ENCODE measurements at places on chromosomes 2 and 18.

- DNase-seq, result no peak
Observed at GRCh38 chr2:8659092-8659734, 22.6 kb upstream of the ID2 start.

DNA sequence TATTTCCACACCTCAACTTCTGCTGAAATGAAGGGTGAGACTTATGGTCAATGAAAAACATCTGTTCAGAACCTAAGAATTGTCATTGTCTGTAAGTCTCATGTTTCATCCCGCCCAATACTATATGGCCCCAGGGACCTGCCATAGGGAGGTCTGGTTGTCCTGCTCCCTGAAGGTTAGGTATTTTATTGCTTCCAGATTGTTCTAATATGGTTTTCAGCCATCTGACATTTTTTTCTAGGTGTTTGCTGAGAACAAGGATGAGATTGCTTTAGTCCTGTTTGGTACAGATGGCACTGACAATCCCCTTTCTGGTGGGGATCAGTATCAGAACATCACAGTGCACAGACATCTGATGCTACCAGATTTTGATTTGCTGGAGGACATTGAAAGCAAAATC is 7.3 kb downstream of the XRCC5 start:
- DNase-seq, result no peak

DNA sequence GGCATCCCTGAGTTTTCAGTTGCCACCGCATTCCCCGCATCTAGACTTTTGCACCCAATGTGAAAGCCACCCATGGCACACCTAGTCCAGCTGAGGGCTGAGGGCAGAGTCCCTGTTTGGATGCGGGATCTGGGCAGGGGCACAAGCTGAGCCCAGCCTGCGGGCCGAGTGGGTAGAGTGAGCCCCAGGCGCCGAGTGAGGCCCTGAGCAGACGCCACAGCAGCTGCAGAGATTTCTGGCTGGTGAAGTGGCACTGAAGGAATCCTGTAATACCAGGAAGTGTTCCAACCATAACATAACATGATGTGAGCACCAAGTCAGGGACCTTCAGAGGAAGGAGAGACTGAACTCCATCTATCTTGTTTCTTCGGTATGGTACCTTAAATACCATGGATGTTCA is 27.7 kb upstream of the FRZB start:
- no peak for DNase-seq

DNA sequence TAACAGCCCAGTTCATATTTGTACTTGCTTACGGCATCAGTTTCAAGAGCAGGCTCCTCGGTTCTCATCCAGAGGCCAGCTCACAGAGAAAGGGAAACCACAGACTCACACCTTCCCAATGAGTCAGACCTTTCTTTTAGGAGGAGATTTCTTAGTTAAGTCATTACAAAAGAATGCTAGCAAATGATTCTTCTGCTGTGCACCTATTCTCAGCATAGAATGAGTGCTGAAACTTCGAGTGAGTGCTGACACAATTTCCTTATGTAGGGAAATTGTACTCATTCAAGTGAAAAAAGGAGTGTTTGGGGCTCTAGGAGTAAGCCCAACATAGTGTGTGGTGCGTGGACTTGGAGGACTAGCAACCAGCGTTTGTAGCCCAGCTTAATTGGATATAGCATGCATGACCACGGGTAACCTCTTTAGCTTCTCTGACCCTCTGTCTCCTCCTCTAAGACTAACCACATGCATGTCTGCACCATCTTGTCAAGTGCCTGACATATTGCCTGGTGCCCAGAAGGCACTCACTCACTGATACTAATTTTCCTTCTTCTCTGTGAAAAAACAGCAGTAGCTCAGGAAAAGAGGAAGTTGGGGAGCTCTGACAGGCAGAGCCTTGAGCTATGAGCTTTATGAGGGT is 87.0 kb downstream of the ALPK2 start:
- peak; percentile 82 for DNase-seq

DNA sequence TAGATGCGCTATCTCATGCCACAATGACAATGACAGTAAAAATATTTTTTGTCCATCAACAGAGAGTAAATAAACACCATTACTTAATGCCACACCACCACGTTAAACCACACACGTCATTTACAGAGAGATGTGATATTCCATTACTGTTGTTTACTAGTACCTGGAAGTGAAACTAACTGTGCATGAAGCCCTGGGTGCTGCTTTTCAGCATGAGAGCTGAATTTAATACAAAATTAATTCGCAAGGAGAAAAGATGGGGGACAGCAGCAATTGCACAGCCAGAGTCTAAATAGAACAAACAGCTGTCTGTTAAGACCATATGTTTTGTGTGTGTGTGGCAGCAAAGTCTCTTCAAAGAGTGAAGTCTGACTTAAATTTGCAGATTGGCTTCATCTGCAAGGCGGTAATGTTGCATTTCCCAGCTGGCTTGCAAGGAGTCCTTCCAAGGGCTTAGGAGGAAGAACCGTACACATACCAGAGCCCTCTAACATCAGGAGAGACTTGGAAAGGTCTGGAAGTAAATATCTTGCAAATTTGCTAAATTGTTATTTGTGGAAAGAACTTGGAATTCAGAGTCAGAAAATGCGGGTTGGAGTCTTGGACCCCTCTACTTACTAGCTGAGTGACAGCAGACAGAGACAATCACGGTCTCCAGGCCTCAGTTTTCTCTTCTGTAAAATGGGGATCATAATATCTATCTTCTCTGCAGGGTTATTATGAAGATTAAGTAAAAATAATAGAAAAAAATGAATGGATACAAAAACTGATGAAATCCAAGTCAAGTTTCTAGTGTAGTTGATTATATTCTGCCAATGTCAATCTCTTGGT is 127.6 kb downstream of the ALPK2 start:
- DNase-seq, result peak; percentile 63

- no peak for DNase-seq
Observed at GRCh38 chr2:9050122-9050809, 46.8 kb upstream of the MBOAT2 start.

GRCh38 chr2:151260573-151261230 is 961 bp downstream of the RBM43 start:
- no peak for DNase-seq

DNA sequence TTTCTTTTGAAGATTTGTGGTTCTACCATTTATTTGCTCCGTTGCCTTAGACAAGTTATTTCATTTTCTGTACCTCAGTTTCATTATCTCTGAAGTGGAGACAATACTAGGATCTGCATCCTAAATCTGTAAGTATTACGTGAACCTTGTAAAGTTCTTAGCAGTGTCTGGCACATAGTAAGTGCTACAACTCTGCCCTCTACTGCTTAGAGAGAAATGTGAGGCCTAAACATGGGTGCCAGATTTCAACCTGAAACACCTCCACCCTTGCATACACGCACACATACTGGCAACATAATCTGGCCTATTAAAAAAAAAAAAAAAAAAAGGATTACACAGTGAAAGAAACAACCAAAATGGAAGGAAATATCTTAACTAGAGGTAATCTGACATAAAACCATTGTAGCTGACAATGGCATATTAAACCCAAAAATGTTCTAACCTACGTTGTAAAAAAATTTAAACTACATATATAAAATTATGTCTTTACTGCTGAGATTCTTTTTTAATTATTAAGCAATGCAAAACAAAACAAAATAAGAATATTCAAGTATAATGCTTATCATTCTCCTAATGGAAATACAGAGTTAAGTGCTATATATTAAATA is 132.6 kb downstream of the MAP2 start:
- no peak for DNase-seq

- no peak for DNase-seq
Observed at GRCh38 chr2:56008661-56009431, 85.3 kb upstream of the EFEMP1 start.

GRCh38 chr2:128779301-128780095 is 460.8 kb upstream of the HS6ST1 start:
- DNase-seq, result no peak

GRCh38 chr2:118148133-118148532 is 59.9 kb downstream of the INSIG2 start:
- no peak for DNase-seq

DNA sequence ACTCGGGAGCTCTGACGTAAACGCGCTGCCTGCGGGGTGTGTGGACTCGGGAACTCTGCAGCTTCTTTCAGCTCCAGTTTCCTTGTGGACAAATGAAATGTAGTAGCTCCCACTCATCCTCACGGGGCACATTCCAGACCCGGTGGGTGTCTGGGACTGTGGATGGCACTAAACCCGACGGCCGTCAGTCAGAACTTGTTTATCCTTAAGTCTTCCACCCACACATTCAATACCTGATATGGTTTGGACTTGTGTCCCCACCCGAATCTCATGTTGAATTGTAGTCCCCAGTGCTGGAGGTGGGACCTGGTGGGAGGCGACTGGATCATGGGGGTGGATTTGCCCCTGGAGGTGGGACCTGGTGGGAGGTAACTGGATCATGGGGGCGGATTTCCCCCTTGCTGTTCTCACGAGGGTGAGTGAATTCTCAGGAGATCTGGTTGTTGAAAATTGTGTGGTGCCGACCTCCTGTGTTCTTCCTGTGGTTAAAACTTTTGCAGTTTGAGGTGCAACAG is 81.2 kb upstream of the SNTG2 start:
- no peak for DNase-seq

DNA sequence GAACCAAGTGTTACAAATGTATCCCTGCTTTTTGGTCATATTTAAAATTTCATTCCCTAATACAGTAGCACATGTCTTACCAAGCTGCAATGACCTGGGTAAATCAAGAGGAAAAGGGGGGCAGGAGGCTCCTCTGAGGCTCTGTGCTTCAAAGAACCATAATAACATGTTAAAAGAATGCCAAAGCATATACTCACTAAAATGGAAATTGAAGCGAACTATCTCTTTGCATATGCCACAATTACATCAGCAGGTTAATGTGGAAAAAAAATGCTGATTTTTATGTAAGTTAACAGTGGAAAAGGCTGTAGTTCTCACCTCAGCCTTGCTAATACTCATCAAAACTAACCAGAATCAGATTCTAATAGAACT is 37.5 kb upstream of the NCKAP5 start:
- no peak for DNase-seq

Data from activated CD4-positive, alpha-beta T cell treated with anti-CD3 and anti-CD28 coated beads, Interleukin-2, amount 10 ng/mL, durations not matched to agents 24 days and 14 days (primary cell).